Mammary epithelial cell (primary cell): ENCODE measurements at places on chromosomes 6 and 20. TPM values are rescaled to one million over a fixed set of nuclear protein-coding genes. Genes with fewer than 3 reads are reported as not detected.

The SPATA25 gene
- polyA plus RNA-seq, result 0.19 TPM

The ENPP1 gene
- polyA plus RNA-seq, result 0.17 TPM

- DNase-seq, result peak; percentile 89
Observed at GRCh38 chr20:3795511-3796468, at the start of gene CDC25B. TSS of gene CDC25B (plus strand) at chr20:3796310. CDS start at chr20:3796532, 222 bp downstream.

- DNase-seq, result peak; percentile 29
Observed at GRCh38 chr6:18262702-18263417, 1.5 kb downstream of the DEK start.
